ENCODE measurements at places on chromosomes 5 and 9.

DNA sequence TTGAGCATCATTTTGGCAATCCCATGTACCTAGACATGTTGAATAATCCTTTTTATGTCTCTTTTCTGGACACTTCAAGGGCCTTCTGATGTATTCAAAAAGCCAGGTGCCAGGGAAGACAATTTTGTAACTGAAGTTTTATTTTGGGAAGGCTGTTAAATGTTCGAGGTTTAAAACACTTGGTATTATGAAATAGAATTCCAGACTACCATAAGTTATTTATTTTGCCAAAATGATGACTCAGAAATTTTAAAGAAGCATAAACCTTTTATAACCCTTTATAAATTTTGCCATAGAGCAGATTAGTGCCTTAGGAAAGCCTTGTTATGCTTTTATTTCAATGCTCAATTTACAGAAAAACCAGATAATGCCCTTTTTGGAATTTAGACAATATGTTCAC, 30.3 kb upstream of the UHRF2 start:
- no peak for ATAC-seq

DNA sequence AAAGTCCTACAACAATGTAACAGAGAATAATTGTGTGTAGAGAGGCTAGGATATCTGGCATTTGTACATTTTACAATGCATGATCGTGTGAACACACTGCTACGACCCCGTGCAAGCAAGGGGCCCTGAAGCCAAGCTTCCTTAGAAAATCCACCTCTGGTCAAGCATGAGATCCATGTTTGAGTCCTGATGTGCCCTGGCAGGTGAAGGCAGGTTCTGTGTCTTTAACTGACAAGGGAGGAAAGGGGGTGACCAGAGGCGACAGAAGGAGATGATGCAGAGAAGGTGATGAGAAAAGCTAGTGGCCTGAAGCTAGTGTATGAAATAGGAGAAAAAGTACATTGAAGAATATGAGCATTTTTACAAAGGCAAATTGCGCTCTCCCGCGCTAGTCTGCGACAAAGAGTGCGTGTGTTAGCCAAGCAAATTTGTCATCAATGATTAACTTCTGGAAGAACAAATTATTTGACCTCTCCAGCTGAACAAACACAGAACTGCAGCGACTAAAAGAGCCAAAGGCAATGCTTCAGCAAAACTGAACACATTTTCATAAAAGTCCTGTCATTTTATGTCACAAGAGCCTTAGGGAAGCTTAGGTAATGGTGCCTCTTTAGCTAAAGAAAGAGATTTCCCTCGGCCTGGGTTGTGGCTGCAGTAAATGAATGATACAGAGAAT, 101.7 kb upstream of the DAPK1 start:
- no peak for ATAC-seq

DNA sequence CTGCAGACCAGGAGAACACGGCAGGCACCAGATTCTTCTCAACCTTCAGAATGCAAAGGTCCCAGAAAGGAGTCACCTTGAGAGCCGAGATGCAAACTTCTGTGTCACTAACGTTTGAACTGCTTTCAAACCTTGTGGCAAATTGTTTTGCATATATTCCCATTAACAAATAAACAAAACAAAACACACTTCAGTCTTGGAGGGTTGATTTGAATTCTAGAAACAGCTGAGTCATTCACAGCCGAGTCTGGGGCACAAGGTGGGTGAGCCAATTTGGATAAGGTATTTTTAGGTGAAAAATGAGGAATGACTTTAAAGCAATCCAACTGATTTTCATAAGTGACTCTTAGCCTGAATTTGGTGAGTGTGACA, 38.8 kb upstream of the ANKRD33B start:
- ATAC-seq, result no peak

GRCh38 chr9:90795871-90796317, 5.7 kb upstream of the SYK start:
- ATAC-seq, result peak; percentile 65

GRCh38 chr9:36149197-36149596, 12.7 kb downstream of the GLIPR2 start:
- ATAC-seq, result no peak

DNA sequence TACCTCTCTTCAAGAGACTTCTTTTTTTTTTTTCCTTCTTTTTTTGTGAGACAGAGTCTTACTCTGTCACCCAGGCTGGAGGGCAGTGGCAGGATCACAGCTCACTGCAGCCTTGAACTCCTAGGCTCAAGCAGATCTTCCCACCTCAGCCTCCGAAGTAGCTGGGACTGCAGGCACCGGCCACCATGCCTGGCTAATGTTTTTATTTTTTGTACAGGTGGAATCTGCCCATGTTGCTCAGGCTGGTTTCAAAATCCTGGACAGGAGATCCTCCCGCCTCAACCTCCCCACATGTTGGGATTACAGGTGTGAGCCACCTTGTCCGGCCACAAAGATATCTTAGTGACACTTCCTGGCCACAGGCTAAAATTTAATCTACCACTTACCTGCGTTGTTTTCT, 42.9 kb upstream of the F2RL1 start:
- ATAC-seq, result no peak

DNA sequence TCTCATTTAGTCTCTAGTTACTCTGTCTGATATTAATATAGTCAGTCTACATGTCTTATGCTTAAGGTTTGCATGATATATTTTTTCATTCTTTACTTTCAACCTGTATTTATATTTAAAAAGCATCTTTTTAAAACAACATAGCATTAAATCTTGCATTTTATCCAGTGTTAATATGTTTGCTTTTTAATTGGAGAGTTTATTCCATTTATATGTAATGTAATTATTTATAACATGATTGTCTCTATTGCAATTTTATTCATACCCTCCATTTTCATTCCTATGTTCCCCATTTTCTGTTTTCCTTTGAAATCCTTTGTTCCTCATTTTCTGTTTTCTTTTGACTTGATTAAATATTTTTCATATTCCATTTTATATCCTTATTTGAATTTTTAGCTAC, 13.3 kb downstream of the PCDHB15 start:
- no peak for ATAC-seq

GRCh38 chr9:106693558-106693957, 169.4 kb upstream of the ZNF462 start:
- ATAC-seq, result no peak

GRCh38 chr5:101663543-101663942, 632.5 kb downstream of the SLCO4C1 start:
- ATAC-seq, result no peak

GRCh38 chr9:122133263-122133983, 26.2 kb downstream of the NDUFA8 start:
- no peak for ATAC-seq

DNA sequence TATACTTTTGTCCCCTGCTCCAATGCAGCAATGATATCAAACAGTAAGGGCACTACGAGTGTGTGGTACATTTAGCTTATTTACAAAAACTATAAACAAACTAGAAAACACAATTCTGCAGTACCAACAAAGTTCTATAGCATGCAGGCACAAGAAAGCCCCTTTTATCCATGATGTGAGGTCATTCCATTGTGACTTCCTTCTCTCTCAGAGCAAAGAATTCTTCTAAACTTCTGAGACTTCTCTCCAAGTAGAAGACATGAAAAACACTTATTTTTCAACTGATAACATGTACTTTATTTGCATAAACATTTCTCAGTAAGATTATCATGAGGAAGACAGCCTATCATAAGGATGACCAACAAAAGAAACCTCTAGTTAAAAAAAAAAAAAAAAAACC, 569.8 kb downstream of the TLE1 start:
- no peak for ATAC-seq

- no peak for ATAC-seq
These were observed 1.1 kb upstream of the PTGER4 start for GRCh38 chr5:40678460-40679147.

DNA sequence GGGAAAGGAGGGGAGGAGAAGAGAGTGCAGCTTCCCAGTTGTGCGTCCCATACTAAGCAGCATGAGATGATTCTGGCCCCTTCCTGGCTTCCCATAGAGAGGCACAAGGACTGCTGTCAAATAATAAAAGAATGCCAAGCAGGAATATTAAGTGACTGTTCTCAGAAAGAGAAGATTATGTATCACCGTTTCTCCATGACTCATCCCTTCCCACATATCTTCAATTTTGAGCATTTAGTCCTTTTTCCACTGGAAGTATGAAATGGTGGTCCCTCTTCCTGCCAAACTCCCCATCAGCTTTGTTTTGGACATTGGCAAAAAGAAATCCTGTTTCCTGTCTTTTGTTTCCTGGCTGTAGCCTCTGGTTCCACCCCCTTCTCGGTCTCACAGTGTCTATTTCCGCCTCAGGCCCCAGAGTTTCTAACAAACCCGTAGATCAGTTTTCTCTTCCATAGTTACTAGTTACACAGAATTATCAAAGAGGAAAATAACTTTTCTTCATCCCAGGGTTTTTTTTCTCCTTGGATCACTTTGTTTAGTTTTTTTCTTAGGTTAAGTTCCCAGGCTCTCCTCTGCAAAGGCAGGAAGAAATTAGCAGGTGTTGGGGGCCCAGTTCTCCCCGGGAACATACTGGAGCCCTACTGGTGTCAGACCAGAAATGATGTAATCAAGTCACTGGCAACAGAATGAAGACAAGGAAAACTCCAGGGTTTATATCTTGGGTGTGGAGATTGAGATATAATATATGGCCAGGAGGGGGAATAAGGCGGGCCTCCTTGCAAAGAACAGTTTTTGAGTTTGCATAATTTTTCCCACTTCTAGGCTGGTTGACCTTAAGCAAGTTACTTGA, 26.4 kb upstream of the ARHGAP26 start:
- no peak for ATAC-seq

- ATAC-seq, result no peak
These were observed 1.9 kb upstream of the PJA2 start for GRCh38 chr5:109411627-109412026.

GRCh38 chr9:85392260-85392659, 349.5 kb downstream of the AGTPBP1 start:
- ATAC-seq, result no peak

DNA sequence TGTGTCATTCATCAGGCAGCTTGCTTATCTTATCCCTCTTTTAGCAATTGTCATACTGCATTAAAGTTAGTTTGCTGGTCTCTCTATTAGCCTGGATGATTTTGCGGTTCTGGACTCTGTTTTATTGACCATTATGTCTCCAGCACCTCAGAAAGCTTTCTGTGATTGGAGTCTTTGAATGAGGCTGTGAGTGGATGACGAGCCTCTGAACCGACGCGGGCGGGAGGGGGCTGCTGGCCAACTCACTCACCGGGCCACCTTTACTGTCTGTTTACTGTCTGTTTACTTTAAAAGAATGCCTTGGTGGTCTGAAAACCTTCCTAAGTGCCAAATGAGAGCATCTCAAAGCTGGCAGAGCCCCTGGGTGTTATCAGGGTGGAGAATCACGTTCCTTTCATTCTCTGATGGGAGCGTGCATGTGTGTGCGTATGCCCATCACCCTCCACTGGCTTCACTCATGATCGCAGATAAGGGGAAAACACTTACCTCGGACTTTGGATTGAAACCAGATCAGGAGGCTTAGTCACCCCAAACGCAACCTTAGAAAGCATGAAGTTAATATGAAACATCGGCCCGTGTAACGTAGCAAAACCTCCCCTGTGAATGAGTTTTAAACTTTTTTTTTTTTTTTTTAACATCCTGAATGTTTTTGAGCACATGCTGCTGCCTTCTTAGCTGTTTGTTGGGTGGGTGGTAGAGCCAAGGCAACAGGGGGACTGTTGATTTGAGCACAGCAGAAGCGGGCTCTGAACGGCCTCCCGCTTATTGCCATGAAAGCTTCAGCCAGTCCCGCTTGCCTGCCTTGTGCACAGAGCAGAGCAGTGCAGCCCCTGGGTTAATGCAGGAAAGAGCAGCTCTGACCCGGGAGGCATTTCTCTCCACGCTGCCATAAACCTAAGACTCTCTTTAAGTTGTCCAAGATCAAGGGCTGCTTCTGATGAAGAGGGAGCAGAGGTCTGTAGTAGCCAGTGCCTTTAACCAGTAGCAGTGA, 173.6 kb downstream of the GADD45G start:
- no peak for ATAC-seq

- ATAC-seq, result no peak
These were observed 28.5 kb upstream of the MATR3 start for GRCh38 chr5:139265001-139265400.

DNA sequence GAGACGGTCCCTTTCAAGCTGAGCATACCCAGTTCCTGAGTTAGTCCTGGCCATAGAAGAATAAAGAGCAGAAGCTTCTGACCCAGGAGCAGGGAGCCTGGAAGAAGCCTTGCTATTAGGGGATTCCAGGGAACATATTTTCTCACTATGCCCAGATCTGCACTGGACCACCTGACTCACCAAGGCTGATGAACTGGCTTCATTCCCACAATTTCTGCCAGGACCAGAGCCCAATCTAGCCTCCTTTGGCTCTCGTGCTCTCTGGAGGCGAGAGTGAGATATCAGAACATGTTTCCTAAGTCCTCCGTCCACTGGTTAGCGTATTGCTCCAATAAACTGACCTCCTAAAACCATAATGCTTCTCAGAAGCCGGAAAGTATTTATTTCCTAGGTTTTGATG, 9.9 kb downstream of the GABBR2 start:
- ATAC-seq, result no peak

DNA sequence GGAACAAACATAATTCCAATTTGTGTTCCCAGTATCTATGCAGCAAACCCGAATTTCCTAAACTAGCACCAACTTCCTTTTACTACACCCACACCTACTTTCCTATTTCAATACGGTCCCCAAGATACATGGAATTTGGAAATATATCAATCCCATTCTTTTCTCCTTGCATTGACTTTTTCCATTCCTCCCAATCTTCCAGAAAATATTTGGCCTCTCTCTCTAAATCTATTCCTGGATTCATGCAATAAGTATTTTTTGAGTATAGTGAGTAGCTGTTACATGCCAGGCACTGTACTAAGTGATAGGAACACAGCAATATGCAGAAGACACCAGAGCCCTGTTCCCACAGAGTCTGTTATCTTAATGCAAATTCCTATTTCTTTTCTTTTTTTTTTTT, 216.2 kb upstream of the PIK3R1 start:
- ATAC-seq, result no peak

GRCh38 chr5:59765446-59765845, 128.1 kb downstream of the PDE4D start:
- no peak for ATAC-seq

GRCh38 chr5:143213231-143213850, 190.1 kb downstream of the NR3C1 start:
- no peak for ATAC-seq

DNA sequence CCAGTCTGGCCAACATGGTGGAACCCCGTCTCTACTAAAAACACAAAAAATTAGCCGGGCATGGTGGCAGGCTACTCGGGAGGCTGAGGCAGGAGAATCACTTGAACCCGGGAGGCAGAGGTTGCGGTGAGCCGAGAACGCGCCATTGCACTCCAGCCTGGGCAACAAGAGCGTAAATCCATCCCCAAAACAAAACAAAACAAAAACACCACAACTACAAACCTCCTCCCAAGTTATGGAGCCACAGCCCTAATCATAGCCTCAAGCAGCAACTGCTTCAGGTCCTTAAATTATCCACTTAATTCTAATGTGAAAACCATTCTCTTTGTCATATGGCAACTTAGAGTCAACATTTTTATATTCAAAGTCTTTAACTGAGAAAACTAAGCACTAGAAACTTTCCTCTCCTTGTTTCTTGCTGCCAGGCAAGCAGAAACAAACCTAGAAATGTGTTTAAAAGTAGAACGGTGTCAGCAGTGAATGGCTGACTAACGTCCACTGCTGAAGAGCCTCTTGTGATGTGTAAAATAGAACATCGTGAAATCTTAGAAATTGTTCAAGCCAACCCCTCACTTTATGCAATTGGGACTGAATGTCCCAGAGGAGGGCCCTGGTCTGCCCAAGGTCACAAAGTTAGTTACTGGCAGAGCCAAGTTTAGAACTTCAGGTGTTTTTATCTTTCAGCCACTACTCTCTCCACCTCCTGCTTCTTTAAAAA, 5.7 kb downstream of the TMEM245 start:
- ATAC-seq, result no peak

GRCh38 chr5:1184481-1184880, 16.9 kb upstream of the SLC6A19 start:
- no peak for ATAC-seq

- ATAC-seq, result no peak
These were observed 1672.9 kb upstream of the WWC1 start for GRCh38 chr5:166618526-166618925.
